ENCODE measurements at places on chromosomes 5 and 9. TPM values are rescaled to one million over a fixed set of nuclear protein-coding genes. Genes with fewer than 3 reads are reported as not detected.

ELAVL2 gene
- not detected for total RNA-seq

PPIC gene
- total RNA-seq, result not detected

FBN2 gene
- total RNA-seq, result not detected

PIP5K1B gene
- 56.6 TPM for total RNA-seq

LCN9 gene
- not detected for total RNA-seq

PKD2L2 gene
- not detected for total RNA-seq

PTPRD gene
- not detected for total RNA-seq

LCN1 gene
- not detected for total RNA-seq

Measured in activated CD4-positive, alpha-beta T cell treated with anti-CD3 and anti-CD28 coated beads, Interleukin-2, amount 10 ng/mL, durations not matched to agents 24 days and 14 days (primary cell).